ENCODE measurements at places on chromosomes 7 and 10. TPM values are rescaled to one million over a fixed set of nuclear protein-coding genes. Genes with fewer than 3 reads are reported as not detected.

DNA sequence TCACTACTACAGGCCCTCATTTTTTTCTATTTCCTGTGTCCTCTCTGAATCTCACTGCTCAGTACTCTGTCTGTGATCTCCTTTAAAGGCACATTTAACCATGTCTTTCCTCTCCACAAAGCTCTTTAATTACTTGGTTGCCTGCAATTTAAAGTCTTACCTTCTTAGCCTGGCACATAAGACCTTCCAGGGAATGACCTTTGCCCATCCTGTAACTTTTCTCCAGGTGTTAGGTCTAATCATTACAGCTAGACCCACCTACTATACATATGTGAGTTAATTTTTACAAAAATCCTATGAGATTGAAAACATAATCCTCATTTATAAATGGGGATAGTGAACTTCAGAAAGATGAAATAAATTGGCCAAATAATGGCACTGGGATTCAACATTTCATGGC is 244.1 kb upstream of the RHOBTB1 start:
- no peak for DNase-seq

Gene AKR1C3
- total RNA-seq = 0.75 TPM

Gene SPACDR
- 1.2 TPM for total RNA-seq

Gene PVRIG
- 0.13 TPM for total RNA-seq

GRCh38 chr7:114413761-114414155 is 857 bp upstream of the FOXP2 start:
- DNase-seq = peak; percentile 35

Gene UNCX
- total RNA-seq = not detected

GRCh38 chr7:98238076-98238475 is 14.0 kb downstream of the TECPR1 start:
- DNase-seq = no peak

- DNase-seq = no peak
Observed at GRCh38 chr10:126948355-126949160, 43.3 kb downstream of the DOCK1 start.

Gene SLC35G1
- 2.9 TPM for total RNA-seq

DNA sequence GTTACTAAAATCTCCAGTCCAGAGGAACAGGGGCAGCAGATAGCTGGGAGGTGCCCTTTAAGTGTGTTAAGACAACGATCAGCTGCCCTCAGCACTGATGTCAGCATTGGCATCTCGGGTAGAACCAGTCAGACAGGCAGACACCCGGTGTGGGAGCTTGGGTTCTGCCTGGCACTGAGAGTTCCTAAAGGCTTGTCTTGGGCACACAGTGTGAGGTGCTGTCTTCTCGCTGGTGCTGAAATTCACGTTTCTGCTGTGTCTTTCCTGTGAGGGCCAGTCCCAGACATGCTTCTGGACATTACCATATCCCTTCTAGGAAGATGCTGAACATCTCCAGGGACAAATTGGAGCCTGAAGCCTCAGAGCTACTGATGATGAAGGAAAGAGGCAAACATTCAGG is 156.2 kb downstream of the DNAJB6 start:
- no peak for DNase-seq

DNA sequence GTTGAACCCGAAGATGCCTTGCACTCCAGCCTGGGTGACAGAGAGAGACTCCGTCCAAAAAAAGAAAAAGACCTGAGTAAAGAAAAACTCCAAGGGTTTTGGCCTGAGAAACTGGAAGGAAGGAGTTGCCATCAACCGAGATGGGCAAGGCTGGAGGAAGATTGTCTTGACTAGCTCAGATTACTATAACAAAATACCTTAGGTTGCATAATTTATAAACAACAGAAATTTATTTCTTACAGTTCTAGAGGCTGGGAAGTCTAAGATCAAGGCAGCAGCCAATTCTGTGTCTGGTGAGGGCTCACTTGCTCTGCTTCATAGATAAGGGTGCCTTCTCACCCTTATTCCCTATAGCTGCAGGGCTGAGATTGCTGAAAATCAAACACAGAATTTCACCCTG is 91.2 kb downstream of the CUL2 start:
- no peak for DNase-seq

Gene FFAR4
- not detected for total RNA-seq

GRCh38 chr7:46725136-46725535 is 804.1 kb upstream of the IGFBP3 start:
- DNase-seq = no peak

DNA sequence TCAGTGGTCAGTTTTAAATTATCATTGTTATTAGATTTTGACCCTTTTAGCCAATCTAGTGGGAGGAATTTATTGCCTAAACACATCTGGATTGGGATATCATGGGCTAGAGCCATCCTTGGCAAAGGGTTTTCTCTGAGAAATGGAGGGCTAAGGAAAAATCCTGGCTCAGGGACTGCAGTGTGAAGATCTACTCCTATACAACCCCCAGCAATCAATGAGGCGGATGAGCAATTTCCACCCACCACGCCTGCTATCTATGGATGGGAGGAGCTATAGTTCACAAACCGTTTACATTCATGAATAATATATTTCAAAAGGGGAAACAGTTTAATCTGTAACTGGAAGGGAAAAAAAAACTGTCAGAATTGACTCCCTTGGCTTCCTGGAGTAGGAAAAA is 2.7 kb downstream of the CAV1 start:
- peak; percentile 30 for DNase-seq

Gene ZNF736
- total RNA-seq = 10.4 TPM

DNA sequence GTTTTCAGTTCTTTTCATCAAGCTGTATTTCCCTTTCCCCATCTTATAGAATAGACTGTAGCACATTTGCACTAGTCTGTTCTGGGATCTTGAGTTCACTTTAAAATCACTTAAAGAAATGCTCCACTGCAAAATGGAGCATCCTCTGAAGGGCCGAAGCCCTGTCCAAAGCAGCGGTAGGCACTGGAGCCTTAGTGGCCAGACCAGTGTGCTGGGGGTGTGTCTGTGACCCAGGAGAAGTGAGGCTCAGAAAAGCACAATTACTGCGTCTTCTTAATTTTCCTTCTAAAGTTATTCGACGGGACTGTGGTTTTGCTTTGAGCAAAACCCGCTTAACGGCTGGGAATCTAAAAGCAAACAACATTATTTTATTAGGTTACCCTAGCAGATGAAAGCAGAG is 205.7 kb downstream of the SLC25A13 start:
- no peak for DNase-seq

GRCh38 chr7:102287111-102287980 is 678 bp downstream of the SH2B2 start:
- peak; percentile 42 for DNase-seq

Gene BLNK
- total RNA-seq = 1.2 TPM

- DNase-seq = peak; percentile 72
Observed at GRCh38 chr7:151087245-151088018, 1.2 kb downstream of the AGAP3 start.

Gene CYP26C1
- total RNA-seq = 0.09 TPM

GRCh38 chr10:10490581-10490980 is 527.1 kb upstream of the CELF2 start:
- DNase-seq = no peak

DNA sequence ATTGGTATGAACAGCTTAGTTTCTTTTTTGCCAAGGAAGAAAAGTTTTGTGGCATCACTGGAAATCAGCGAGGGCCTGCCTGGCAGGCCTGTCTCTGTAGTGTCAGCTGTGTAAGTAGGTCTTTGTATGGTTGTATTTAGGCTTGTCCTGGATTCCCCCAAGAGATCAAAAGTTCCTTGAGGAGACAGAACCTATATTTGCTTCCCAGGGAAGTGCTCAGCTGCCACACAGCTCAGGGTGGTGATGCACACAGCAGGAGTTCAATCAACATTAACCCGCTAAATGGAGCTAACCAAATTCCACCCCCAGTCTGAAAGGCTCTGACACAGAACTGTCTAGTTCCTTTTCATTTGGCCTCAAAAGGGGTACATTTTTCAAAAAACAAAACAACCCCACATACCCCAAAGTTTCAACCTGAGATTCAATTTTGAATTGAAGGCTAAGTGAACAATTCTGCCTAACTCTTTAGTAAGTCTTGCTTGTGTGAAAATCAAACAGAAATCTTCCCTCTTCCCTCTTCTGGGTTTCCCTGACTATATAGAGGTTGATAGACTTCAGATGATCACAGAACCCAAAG is 124.4 kb downstream of the CLEC2L start:
- no peak for DNase-seq

GRCh38 chr10:15661574-15661973 is 58.1 kb downstream of the ITGA8 start:
- no peak for DNase-seq

DNA sequence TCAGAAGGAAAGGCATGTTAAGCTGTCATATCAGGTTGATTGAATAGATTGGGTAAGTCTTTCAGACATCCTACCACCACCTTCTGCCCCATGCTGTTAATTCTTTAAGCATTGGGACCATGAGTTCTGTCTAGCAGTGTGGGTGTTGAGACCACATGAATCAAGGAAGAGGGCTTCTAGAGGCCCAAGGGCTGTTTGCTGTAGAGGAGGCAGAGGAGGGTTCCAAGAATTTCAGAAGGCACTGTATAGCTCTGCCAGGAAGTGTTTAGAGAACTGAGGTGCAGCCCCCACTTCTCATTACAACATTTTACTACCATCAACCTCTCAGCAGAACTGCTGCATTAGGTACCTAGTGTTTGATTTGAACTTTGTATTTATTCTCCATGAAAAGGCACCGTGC is 720.2 kb downstream of the AUTS2 start:
- DNase-seq = no peak

Gene CCDC136
- 10.7 TPM for total RNA-seq

GRCh38 chr10:6124666-6125065 is 35.8 kb downstream of the RBM17 start:
- peak; percentile 55 for DNase-seq

DNA sequence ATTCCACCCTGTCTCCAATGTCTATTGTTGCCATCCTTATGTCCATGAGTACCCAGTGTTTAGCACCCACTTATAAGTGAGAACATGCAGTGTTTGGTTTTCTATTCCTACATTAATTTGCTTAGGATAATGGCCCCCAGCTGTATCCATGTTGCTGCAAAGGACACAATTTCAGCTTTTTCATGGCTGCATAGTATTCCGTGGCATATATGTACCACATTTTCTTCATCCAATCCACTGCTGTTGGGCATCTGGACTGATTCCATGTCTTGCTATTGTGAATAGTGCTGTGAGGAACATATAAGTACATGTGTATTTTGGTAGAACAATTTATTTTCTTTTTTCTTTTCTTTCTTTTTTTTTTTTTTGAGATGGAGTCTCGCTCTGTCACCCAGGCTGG is 68.2 kb downstream of the TMEM178B start:
- DNase-seq = no peak

GRCh38 chr7:30170476-30171205 is 35.9 kb downstream of the MTURN start:
- DNase-seq = no peak

Gene GPR146
- total RNA-seq = 2.7 TPM

Gene GATA3
- 0.18 TPM for total RNA-seq

GRCh38 chr10:78417425-78418370 is 384.0 kb downstream of the RPS24 start:
- no peak for DNase-seq

Gene WNT2
- 14.8 TPM for total RNA-seq

DNA sequence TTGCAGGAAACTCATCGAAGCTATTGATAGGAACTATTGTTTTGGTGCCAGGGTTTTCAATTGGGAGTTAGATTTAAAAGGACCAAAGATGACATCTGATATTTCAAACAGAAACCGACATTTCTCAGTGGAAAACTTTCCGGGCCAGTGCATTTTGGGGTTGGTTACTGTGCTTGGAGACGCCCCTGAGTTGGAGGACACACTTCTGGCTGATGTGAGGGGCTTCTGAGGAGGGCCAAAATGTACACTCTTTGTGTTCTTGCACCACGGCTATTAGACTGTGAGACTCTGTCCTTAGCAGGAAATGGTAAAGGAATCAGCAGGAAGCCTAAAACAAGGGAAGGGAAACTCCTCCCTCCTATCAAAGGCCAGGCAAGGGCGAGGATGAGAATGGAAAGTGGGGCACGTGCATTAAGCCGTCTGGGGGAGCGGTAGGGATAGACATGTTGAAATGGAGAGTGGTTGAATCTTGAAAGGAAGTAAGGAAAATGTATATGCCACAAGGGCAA is 1.8 kb upstream of the SRGN start:
- peak; percentile 59 for DNase-seq

DNA sequence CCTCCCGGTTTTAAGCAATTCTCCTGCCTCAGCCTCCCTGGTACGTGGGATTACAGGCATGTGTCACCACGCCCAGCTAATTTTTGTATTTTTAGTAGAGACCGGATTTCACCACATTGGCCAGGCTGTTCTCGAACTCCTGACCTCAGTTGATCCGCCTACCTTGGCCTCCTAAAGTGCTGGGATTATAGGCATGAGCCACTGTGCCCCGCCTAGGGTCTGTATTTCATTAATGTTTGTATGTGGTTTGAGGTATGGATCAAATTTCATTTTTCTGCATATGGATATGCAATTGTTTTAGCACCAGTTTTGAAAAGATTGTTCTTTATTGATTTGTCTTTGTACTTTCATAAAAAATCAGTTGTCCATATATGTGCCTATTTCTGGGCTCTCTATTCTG is 26.0 kb downstream of the CYP26A1 start:
- no peak for DNase-seq

Gene C10orf105
- 0.09 TPM for total RNA-seq

GRCh38 chr10:36053271-36053670 is 411.2 kb upstream of the FZD8 start:
- DNase-seq = no peak

- no peak for DNase-seq
Observed at GRCh38 chr7:132760244-132760623, 184.0 kb upstream of the PLXNA4 start.

Gene PLXNA4
- total RNA-seq = 1.9 TPM

DNA sequence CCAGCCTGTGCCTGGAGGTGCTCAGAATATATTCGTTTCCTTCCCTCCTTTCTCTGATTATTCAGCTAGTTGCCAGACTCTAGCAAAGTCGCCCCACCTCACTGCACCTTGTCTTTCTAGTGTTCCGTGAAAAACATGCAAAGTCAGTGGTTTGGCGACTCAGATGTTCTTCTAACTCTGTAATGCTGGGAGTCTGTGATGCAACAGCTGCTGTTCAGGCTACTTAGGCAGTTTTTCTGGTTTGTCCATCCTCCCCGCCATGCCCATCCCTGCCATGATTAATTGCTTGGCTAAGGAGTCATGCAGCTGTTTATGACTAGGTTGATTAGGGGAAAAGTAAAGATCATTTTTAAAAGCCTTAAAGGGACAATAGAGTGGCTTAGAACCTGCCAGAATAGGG is 99.4 kb downstream of the MTPN start:
- DNase-seq = peak; percentile 78

Gene GARIN1A
- total RNA-seq = 0.53 TPM

GRCh38 chr10:11057994-11058393 is 40.3 kb downstream of the CELF2 start:
- DNase-seq = no peak

DNA sequence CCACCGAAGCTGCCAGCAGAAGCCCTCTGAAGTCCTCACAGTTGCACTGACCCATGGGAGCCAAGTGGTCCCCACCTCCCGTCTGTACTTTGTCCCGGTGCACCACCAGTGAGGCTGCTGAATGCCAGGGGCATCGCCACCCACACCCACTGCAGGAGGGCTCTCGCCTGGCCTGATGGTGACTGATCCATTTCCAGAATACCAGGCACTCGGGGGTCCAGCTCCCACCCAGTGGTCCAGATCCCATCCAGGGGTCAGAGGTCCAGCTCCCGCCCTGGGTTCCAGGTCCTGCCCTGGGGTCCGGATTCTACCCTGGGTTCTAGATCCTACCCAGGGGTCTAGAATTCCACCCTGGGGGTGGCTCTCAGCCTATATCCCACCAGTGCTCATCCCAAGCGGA is 9.1 kb upstream of the JAKMIP3 start:
- DNase-seq = no peak
